ENCODE measurements at places on chromosomes 12 and 14.

- DNase-seq: peak; percentile 56
Observed at GRCh38 chr14:105096206-105096875, 31.1 kb upstream of the GPR132 start.

DNA sequence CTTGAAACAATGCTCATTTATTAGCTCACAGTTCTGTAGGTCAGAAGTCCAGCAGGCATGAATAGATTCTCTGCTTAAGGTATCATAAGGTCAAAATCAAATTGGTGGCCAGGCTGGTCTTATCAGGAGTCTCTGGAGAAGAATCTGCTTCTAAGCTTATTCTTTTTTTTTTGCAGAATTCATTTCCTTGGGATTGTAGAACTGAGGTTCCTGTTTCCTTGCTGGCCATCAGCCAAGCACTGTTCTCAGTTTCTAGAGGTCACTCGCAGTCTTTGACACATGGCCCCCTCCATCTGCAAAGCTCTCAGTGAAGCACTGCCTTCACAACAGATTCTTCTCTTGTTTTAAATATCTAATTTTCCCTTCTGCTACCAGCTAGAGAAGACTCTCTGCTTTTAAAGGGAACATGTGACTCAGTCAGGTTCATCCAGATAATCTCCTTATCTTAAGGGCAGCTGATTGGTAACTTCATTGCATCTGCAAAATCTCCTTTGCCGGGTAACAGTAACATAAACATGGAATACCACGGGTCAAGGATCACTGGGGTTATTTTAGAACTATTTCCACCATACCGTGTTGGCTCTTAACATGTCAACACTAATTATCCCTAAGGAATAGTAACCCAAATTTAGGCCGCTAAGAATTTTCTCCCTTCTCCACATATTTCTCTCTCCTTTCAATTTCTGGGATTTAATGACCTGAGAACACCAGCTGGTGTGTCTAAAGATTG, 25.3 kb downstream of the RHOJ start:
- no peak for DNase-seq

- DNase-seq: no peak
Observed at GRCh38 chr12:121784460-121784859, 9.0 kb downstream of the RHOF start.

GRCh38 chr14:24435192-24435810, 5.5 kb downstream of the KHNYN start:
- no peak for DNase-seq

DNA sequence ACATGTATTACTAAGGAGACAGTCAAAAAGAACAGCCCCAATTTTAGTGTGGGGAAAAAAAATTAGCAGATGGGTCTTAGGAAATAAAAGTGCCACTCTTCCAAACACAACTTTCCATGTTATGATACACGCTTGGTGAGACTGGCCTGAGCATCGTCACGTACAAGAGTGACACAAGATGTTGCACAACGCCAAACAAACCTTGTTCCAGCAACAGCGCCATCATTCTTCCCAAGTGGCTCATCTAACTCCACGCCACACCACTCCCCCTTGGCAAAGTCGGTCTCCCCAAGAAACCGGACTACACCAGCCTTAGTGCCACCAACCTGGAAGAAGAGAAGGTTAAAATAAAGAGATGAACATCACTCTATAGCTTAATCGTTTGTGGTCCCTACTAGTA, 58.7 kb downstream of the CLIP1 start:
- peak; percentile 87 for DNase-seq

GRCh38 chr14:95875831-95876760, 536 bp upstream of the TUNAR start:
- DNase-seq: no peak
